Glutamatergic neuron (in vitro differentiated cells): ENCODE measurements at places on chromosomes 11 and 22. TPM values are rescaled to one million over a fixed set of nuclear protein-coding genes. Genes with fewer than 3 reads are reported as not detected.

Gene NLRP6
- not detected for total RNA-seq

Gene OR5B12
- total RNA-seq = not detected

Gene KDM4E
- total RNA-seq = 1.1 TPM

Gene SHANK2
- 23.0 TPM for total RNA-seq

Gene P2RY6
- total RNA-seq = not detected

Gene YPEL4
- total RNA-seq = 16.9 TPM

Gene LIF
- 0.29 TPM for total RNA-seq
